Glomerular endothelial cell (primary cell): ENCODE measurements at places on chromosomes 13 and 19.

DNA sequence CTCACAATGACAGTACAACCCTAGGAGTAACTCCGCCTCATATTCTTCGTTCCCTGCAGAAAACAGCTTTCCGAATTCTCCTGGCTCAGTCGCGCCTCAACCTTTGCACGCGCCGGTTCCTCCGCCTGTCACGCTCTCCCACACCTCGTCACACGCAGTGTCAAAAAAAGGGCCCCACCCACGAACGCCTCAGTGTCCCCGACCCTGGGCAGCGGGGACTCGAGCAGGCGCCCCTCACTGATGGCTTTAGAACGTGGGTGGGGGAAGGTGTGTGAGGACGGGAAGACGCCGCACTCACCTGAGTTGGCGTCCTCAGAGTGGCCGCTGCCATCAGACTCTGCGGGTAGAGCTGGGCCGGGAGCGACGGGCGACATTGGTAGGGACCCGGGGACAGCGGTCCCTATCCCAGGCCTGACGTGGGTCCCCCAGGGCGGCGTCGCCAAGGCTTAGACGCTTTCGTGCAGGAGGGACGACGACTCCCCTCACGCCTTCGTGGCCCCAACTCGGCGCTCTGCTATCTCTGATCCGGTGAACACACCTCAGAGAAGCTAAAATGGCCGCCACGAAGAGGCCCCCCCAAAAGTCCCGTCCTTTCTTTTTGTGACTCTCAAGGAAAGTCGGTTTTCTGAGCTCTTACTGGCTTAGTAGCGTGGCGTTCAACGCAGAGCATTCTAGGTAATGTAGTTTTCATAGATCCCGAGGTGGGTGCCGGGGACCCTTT is at the start of gene ZNF154:
Gene ZNF154, minus strand, starts transcription at position 564 of the 721 bp plus-strand sequence. Its CDS starts 233 bp downstream, at position 331.
- peak; percentile 33 for DNase-seq

GRCh38 chr13:44140888-44141724 is 232.5 kb upstream of the SERP2 start:
- no peak for DNase-seq

GRCh38 chr19:10142701-10143375 is 23.1 kb upstream of the EIF3G start:
- DNase-seq, result no peak

- DNase-seq, result no peak
Measured at GRCh38 chr13:94854688-94855087, 142.3 kb upstream of the SOX21 start.

DNA sequence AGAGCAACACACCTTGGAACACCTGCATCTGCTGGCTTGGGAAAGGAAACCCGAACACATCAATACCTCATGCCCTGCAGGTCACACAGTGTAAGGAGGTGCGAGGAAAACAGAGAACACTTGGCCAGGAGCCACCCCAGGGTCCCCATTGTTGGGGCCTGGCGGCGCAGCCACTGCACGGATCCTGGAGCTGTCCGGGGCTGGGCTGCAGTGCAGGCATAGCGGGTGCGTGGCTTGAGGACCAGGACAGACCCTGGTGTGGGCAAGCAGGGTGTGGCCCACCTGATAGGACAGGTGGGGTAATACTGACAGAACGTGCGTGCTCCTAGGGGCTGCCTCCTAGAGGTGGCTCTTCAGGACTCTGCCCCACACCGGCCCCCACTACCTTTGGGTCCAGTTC is 16.8 kb upstream of the TMEM160 start:
- DNase-seq, result no peak

- DNase-seq, result no peak
Measured at GRCh38 chr19:2633693-2634075, 68.8 kb downstream of the GNG7 start.

GRCh38 chr13:100423375-100423774 is 165.2 kb downstream of the GGACT start:
- DNase-seq, result no peak

DNA sequence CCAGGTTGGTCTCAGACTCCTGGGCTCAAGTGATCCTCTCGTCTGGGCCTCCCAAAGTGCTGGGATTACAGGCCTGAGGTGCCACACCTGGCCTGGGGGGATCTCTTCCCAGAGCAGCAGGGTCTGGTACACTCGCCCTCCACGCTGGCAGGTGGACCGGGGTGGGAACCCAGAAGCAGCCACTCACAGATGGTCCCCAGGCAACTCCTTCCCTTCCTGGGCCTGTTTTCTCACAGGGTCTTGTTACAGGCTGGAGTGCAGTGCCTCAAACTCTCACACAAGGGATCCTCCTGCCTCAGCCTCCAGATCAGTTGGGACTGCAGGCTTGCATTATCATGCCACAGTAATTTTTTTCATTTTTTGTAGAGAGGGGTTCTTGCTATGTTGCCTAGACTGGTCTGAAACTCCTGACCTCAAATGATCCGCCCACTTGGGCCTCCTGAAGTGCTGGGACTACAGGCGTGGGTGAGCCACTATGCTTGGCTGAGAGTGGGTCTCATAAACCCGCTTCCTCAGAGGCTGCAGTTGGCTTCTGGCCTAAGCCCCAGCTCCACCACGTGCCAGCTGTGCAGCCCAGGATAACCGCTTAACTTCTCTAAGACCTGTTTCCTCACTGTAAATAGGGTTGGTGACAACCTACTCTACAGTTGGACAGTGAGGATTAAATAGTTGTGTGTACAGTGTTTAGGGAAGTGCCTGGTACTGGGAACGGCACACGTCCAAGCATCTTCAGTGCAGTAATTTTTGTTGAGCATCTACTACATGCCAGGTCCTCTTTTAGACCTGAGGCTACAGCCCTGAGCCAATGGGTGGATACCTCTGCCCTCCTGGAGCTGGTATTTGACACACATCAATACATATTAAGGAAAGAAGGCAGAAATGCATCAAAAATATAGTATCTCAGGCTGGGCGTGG is 871 bp upstream of the CCER2 start:
- DNase-seq, result no peak

GRCh38 chr13:111664696-111665095 is 344.3 kb downstream of the TEX29 start:
- DNase-seq, result no peak

DNA sequence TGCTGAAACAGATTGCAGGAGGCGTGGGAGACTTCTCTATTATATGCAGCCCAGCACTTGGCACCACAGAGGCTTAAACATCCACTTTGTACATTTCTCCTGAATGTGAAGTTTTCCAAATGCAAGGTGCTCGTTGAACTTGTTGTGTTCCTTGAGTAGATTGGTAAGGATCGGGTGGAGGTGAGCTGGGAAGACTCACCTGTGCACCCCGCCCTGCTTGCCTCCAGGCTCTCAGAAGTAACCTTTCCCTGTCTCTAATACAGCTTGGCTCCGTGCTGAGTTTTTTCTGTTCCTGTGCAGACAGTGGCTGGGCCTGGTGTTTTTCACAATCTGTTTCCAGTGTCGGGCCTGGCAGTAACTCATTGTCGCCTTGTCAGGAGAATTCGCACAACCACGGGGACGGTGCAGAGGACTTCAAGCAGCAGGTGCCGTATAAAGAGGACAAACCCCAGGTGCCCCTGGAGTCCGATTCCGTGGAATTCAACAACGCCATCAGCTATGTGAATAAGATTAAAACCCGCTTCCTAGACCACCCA is 12.3 kb downstream of the SIN3B start:
- DNase-seq, result no peak

DNA sequence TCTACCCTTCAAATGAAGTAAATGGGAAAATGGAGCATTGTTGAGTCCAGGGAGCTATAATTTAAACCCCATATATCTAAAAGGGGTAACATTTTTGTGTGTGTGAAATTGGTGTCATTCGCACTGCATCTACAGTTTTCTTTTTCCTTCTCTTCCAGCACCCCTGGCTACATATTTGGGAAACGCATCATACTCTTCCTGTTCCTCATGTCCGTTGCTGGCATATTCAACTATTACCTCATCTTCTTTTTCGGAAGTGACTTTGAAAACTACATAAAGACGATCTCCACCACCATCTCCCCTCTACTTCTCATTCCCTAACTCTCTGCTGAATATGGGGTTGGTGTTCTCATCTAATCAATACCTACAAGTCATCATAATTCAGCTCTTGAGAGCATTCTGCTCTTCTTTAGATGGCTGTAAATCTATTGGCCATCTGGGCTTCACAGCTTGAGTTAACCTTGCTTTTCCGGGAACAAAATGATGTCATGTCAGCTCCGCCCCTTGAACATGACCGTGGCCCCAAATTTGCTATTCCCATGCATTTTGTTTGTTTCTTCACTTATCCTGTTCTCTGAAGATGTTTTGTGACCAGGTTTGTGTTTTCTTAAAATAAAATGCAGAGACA is 28.6 kb downstream of the ALOX5AP start:
- DNase-seq, result no peak

GRCh38 chr13:60788156-60788829 is 391.3 kb downstream of the TDRD3 start:
- no peak for DNase-seq

GRCh38 chr19:39156326-39157230 is 31.0 kb downstream of the PAK4 start:
- no peak for DNase-seq
